Omental fat pad (tissue), 4 donors: ENCODE measurements at places on chromosomes 6 and 20.

DNA sequence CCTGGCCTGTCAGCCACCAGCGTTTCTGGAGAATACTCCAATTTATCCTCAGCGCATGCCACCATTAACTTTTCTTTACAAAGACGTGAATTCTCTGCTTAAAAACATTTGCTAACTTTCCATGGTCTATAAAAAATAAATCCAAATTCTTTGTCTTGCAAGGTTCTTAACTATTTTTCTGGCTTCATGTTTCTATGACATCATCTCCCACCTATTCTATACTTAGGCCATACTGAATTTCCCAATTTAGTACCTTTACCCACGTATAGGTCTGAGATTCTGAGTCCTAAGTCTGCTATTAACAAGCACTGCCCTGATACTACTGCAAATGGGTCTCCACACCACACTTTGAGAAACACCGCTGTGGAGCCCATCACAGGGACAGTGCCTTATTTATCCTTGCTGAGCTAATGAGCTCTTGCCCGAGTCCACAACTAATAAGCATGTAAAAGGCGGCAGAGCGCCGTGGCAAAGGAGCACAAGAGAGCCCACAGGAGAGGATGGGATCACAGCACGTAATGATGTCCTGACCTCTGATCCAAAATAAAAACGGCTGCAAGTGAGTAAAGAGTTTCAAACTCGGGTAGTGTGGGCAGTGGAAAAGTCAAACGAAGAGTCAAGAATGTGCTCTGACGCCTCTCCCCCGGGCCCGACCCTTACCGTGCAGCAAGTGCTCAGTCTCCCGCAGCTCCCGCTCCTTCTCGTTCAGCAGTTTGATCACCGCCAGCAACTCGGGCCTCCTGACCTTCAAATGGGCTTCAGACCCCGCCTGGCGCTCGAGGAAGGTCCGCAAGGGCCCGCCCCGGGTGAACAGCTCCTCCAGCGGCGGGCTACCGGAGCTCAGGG, 519 bp downstream of the MTRF1L start:
- no peak for DNase-seq

DNA sequence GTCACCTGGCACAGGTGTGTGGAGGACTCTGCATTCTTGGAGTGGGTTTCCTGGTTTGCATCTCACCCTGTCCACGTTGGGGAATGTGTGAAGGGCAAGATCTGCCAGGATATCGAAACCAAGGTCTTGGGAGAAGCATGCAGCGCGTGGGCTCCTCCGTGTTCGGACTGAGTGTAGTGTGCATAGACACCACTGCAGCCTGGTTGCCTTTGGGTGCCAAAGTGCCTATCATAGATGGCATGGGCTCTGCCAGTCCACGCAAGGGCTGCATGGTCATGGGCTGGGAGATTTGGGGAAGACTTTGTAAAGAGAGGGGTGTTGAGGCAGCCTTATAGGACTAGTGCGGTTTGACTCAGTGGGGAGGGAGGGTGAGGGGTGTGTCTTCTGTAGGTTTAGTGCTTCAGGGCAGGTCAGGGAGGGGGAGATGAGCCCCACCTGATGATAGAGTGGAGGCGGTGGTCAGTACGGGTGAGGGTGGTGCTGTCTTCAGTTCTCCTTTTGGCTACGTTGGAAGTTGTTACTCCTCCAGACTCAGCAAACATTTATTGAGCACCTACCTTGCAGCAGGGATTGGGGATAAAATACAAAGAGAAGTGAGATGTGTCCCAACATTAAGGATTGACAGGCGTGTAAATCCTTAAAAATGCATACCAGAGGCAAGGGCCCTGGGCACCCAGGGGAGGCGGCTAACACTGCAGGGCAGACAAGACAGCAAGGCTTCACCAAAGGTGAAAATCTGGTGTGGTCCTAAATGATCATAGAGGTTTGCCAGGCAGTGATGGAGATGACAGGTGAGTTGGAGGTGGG, 28.3 kb downstream of the DUSP22 start:
- DNase-seq, result no peak

DNA sequence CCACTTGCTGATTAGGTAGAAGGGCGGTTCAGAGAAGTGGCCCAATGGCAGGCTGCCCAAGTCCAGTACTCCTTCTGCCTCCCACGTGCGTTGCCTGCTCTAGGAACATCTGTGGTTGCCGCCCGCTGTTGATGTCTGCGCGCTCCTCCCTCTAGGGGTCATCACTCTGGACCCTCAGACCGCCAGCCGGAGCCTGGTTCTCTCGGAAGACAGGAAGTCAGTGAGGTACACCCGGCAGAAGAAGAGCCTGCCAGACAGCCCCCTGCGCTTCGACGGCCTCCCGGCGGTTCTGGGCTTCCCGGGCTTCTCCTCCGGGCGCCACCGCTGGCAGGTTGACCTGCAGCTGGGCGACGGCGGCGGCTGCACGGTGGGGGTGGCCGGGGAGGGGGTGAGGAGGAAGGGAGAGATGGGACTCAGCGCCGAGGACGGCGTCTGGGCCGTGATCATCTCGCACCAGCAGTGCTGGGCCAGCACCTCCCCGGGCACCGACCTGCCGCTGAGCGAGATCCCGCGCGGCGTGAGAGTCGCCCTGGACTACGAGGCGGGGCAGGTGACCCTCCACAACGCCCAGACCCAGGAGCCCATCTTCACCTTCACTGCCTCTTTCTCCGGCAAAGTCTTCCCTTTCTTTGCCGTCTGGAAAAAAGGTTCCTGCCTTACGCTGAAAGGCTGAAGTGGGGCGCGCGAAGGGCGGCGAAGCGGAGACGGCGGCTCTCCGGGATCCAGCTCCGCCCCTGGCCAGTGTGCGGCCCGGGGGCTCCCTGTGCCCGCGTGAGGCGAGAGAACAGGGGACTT, 8.5 kb downstream of the TRIM15 start:
- DNase-seq, result no peak

DNA sequence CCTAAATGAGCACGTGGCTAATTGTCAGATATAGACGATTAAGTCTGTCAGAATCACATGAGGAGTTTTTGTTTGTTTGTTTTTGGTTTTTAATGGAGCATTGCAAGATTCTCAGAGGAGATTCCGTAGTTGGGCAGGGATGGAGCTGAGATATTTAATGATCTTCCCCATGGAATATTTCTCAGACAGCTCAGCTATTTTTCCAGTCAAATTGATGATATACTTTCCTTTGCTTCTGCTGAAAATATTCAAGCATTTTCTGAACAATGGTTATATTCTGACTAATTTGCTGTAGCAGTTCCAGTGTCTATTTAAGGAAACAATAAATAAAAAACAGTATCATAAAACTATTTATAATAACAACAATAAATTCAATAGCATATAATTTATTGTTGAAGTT, 348.4 kb downstream of the KIF16B start:
- no peak for DNase-seq

DNA sequence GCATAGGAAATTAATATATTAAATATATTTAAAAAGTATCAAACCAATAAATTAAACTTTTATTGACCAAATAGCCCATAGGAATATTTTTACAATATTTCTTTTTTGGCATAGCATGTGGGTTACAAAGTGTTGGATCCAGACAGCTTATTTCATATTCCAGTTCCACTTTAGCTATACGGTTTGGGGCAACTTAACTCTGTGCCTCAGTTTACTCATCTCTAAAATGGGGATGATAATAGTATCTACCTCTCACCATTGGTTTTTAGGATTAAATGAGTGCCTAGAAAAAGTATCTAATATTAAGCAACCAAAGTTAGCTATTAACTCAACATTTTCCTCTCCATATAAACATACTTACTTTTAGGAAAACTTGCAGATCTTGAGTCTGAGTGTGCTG, 243.8 kb downstream of the TBC1D32 start:
- DNase-seq, result no peak

GRCh38 chr6:16092140-16092539, 36.7 kb upstream of the MYLIP start:
- no peak for DNase-seq

DNA sequence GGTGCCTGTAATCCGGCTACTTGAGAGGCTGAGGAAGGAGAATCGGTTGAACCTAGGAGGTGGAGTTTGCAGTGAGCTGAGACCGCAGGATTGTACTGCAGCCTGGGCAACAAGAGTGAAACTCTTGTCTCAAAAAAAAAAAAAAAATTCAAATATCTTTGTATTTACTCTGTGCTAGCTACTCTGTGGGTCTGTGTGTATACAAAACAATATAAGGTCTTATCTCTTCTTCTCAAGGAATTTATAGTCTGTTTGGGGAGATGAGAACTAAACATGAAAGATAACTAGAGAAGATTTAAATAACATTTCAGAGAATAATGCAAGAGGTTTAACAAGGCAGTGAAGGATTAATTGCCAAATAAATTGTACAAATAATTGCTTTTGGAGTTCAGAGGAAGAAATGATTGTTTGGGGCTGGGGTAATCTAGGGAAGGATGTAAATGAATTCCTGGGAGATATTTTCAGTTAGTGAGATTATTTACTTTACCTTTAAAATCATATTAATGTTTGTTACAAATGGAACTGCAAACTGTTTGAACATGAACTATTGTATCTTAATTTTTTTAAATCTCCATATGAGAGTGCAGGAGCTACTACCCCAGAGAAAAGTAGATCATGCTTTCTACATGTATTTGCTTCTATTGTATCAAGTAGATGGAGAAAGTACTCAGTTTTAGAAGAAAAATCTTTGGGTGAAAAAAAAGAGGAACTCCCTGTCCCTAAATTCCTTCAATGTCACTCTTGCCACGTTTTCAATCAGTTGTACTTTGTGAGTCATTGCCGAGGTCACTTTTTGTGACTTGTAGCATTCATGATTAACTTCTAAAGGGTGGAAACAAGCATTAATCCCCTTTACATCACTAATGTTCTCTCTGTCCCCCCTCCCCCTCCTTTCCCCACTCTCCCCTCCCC, 39.0 kb downstream of the NCOA3 start:
- DNase-seq, result no peak

GRCh38 chr6:128244751-128245405, 275.5 kb downstream of the PTPRK start:
- DNase-seq, result no peak

DNA sequence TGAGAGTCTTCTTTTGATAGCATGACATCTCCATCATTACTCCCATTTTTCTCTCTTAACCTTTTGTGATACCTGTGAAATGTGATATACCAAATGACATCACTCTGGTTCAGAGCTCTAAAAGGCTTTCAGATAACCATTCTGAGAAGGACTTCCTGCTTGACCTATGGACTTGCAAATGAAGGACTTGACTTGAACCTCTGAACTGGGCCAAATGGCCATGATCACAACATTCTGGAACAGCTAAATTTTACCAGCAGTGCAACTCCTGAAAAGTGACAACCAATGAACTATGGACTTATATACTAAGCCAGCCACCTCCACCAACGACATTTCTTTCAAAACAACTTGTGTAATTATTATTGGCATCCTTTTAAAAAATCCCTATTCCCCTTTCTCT, 1085.8 kb upstream of the CITED2 start:
- DNase-seq, result no peak

- DNase-seq, result no peak
Measured at GRCh38 chr20:13024596-13024995, 15.8 kb downstream of the SPTLC3 start.

- no peak for DNase-seq
Measured at GRCh38 chr6:106516616-106517015, 112.7 kb downstream of the RTN4IP1 start.

- no peak for DNase-seq
Measured at GRCh38 chr20:14569641-14570040, 232.2 kb upstream of the FLRT3 start.

DNA sequence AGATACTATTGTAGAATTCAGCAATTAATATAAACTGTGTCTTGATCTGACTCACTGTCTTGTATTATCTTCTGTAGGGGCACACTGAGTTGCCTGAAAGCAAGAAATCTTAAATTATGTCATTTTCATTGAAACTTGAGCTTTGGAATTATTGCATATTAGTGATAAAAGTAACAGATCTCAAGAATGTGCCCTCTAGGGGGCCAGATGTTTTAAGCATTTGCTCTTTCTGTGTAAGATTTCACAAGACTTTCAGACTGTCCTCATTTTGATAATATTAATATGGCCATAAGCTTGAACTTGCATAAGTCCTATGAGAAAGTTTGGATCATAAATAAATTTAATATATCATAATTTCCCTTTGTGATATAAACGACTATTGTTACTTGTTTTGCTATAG, 55.5 kb upstream of the MYO6 start:
- DNase-seq, result no peak

DNA sequence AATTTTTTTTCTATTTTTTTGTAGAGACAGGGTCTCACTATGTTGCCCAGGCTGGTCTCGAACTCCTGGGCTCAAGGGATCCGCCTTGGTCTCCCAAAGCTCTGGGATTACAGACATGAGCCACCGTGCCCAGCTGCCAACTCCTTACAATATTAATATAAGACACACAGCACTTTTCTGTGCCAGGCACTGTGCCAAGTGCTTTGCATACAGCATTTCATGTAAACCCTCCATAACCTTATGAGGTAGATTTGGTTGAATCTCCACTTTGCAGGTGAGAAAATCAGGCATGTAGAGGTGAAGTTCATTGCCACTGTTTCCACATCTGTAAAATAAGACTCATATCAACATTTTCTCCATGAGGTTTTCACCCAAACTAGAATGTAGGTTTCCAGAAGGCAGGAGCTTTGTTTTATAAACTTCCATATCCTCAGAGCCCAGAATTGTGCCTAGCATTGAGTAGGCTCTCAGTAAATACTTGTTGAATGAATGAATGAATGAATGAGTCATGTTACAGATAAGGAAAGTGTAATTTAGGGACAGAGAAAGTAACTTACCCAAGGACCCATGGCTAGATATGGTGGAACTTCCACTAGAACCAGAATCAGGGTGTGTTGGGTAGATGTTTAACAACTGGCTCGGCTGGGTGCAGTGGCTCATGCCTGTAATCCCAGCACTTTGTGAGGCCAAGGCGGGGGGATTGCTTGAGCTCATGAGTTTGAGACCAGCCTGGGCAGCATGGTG, 3.0 kb upstream of the CTNNBL1 start:
- no peak for DNase-seq

DNA sequence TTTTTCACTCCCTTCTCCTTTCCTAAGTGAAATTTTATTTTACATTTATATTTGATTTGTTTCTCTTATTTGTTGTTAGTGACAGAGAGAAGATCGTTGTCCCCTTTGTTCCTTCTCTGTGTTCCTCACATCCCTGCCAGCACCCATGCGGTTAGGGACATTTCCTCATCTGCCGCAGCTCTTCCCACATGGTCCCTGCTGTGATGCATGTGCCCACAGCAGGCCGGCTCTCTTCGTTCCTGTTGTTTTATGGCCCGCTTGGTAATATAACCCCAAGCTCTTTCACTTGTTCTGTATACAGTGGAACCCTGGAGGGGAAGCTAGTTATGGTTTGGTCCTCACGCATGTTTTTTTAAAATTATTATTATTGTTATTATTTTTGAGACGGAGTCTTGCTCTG, 23.6 kb downstream of the DTD1 start:
- no peak for DNase-seq

- DNase-seq, result no peak
Measured at GRCh38 chr20:61366914-61367313, 114.9 kb downstream of the CDH4 start.

- DNase-seq, result no peak
Measured at GRCh38 chr6:42532038-42532669, 31.7 kb upstream of the UBR2 start.

GRCh38 chr6:29112135-29112534, 4.3 kb downstream of the OR2J3 start:
- DNase-seq, result no peak

GRCh38 chr6:30960907-30961673, 20.3 kb downstream of the MUCL3 start:
- no peak for DNase-seq
